CD8-positive, alpha-beta memory T cell (primary cell): ENCODE measurements at places on chromosomes 11 and 22.

GRCh38 chr11:11640152-11640551 is 18.3 kb upstream of the GALNT18 start:
- no peak for DNase-seq

- DNase-seq = no peak
These were observed 1.0 kb upstream of the SLC1A2 start for GRCh38 chr11:35420371-35420770.

DNA sequence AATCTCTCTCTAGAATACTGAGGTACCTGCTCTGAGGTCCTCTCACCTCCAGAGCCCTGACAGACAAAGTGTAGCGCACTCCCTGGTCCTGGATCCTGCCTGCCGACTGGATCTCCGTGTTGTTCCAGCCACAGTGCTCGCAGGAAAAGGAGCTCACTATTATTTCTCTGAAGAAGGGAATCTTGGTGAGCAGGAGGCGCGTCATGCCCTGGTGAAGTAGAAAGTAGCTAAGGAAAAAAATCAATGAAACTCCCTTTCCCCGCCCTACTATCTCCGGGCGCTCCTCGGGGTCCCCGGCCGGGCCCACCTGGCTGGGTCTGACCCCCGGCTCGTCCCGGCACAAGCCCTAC is 412 bp downstream of the ZPR1 start:
- DNase-seq = no peak

DNA sequence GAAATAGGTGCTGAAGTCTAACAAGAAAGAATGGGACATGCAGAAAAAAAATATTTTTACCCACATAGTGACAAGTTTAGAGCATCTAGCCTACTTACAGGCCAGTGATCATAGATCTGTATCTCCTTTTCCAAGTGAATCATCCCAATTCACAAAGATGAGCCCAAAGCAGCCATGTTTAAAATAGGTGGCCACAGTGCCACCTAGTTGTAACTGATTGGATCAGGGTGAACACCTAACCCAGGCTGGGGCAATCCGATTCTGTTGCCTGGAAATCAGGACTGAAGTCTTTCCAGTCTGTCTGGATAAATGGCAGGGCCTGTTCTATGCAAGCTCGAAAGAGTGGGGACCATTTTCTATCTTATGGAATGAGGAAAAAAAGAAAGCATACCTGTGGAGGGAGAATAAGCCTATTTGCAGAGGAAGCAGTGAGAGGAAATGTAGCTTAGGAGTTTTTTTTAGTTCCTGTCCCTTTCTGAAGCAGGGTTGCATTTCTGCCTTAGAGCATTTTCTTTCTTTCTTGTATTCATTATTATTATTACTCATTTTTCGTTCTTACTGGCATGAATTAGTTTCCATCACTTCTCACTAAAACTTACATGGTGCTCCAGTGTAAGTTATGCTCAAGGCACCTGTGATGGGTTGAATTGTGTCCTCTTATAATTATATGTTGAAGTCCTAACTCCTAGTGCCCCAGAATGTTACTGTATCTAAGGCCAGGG is 113.2 kb upstream of the RAG2 start:
- no peak for DNase-seq

DNA sequence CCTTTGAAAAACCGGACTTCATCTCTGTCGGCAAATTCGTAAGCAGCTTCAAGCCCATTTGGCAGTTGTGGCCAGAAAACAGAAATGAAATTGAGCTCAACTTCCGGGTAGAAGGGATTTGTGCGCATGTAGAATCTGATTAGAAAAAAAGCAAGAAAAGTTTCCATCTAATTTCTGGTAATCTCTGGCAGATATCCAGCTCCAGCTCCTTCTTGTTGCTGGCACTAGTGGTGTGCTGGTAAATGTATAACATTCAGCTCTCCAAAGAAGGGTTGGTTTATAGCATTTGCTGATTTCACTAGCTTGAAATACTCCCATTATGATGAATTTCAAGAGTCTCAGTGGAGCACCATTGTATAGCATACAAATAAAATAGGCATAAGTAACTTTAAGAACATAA is 5.4 kb downstream of the MMP1 start:
- no peak for DNase-seq

DNA sequence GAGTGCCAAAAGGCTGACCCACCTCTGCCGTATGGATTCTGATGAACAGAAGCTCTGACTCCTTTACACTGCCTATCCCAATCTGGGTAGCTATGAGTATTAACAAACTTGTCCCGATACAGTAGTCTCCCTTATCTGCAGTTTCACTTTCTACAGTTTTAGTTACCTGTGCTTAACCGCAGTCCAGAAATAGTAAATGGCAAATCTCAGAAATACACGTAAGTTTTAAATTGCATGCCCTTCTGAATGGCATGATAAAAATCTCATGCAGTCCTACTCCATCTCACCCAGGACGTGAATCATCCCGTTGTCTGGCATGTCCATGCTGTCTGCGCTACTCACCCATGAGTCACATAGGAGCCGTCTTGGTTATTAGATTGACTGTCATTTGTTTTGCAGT is 68.8 kb downstream of the SNX19 start:
- DNase-seq = no peak

DNA sequence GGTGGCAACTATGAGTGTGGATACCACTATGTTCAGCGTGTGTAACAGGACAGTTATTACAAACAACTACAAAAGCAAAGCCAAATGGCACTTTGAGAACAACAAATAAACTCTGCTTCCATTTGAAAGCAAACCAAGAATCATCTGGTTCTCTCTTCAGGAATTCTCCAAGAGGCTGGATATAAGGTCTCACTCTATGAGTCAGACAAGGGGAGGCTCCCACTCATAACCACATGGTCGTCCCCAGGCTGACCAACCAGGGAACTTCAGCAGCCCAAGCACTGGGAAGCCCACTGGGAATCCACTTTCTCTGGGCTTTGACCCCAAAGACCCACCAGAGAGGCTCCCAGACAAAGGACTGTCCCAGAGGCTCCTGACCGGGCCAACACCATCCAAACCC is 35.3 kb downstream of the DGCR2 start:
- DNase-seq = no peak

- DNase-seq = no peak
These were observed 10.0 kb upstream of the TREH start for GRCh38 chr11:118689503-118689851.

- peak; percentile 77 for DNase-seq
These were observed at the start of gene HTATIP2 for GRCh38 chr11:20363500-20364340. TSS of gene HTATIP2 (plus strand) at chr11:20363714. CDS start at chr11:20364238, 524 bp downstream.

DNA sequence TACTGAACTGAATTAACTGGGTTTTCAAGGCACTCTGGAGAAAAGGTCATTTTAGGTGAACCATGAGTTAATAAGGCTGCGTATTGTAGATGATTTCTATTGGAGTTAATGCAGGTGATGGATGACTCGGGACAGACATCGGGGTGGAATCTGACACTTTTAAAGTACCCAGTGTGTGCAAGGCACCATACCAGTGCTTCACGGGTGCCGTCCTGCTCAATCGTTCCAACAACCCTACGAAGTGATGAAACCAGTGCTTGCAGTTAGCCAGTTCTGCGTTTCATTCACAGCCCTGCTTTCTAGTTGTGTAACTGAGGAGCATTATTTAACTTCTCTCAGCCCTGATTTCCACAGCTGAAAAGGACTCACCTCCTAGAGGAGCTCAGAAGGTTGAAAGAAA is 216.5 kb downstream of the BARX2 start:
- DNase-seq = no peak

- no peak for DNase-seq
These were observed 814.0 kb downstream of the BRD1 start for GRCh38 chr22:49013707-49014106.

GRCh38 chr11:111514216-111515031 is at the start of gene HOATZ:
TSS of gene HOATZ (plus strand) at chr11:111514778. CDS start at chr11:111514785, 7 bp downstream.
- DNase-seq = no peak

- DNase-seq = no peak
These were observed 79.8 kb upstream of the NCAM1 start for GRCh38 chr11:112881461-112881860.

DNA sequence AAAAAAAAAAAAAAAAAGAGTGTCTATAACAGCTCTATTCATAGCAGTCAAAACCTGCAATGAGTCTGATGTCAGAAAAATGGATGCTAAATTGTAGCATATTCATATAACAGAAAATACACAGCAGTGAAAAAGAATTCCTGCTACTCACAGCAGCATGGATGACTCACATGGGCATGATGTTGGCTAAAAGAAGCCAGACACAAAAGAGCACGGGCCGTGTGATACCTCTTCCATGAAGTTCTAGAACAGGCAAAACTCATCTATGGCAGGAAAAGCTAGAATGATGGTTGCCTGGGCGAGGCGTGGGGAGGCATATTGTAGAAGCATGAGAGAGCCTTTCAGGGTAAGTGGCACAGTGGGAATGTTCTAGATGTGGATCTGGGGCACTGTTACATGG is 18.9 kb downstream of the PLAAT3 start:
- DNase-seq = no peak

DNA sequence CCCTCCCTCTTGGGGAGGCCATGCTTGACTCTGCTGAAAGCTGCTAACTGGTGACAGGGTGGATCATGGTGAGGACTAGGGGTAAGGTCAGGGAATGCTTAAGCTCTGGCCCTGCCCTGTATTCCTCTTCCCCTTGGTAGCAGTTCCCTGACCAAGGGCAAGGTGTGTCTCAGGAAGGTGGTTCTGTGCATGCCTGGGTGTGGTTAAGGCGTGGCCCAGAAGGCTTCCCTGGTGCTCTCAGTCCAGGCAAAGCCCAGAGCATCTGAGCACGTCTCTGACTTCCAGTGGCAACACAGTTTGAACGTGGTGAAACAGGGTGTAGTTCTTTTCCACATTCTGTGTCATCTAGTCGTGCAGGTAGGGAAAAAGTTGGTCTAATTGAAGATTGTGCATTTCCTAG is 53.1 kb upstream of the HORMAD2 start:
- DNase-seq = no peak

DNA sequence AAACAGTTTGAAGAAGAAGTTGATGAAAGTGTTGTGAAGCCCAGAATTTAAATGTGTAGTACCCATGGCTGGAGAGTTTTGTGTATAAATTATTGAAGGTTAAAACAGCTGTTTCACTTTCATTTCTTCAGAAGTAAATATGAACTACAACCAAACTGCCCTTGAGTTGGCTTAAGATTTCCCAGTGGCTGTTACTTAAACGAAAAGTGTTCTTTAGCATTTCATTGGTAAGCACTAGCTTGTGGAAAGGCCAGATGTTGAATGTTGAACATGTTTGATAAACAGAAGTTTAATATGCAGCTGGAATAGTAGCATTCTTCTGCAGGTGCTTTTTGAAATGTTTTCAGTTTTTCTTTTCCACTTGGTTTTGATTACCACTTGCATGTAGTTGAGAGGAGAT is 83.2 kb upstream of the TNRC6B start:
- DNase-seq = no peak

- DNase-seq = no peak
These were observed 1.0 kb downstream of the MOGAT2 start for GRCh38 chr11:75718419-75719339.

- peak; percentile 16 for DNase-seq
These were observed 10.5 kb downstream of the AASDHPPT start for GRCh38 chr11:106087815-106088435.

GRCh38 chr11:120172054-120172911 is 34.4 kb upstream of the TRIM29 start:
- DNase-seq = peak; percentile 7

DNA sequence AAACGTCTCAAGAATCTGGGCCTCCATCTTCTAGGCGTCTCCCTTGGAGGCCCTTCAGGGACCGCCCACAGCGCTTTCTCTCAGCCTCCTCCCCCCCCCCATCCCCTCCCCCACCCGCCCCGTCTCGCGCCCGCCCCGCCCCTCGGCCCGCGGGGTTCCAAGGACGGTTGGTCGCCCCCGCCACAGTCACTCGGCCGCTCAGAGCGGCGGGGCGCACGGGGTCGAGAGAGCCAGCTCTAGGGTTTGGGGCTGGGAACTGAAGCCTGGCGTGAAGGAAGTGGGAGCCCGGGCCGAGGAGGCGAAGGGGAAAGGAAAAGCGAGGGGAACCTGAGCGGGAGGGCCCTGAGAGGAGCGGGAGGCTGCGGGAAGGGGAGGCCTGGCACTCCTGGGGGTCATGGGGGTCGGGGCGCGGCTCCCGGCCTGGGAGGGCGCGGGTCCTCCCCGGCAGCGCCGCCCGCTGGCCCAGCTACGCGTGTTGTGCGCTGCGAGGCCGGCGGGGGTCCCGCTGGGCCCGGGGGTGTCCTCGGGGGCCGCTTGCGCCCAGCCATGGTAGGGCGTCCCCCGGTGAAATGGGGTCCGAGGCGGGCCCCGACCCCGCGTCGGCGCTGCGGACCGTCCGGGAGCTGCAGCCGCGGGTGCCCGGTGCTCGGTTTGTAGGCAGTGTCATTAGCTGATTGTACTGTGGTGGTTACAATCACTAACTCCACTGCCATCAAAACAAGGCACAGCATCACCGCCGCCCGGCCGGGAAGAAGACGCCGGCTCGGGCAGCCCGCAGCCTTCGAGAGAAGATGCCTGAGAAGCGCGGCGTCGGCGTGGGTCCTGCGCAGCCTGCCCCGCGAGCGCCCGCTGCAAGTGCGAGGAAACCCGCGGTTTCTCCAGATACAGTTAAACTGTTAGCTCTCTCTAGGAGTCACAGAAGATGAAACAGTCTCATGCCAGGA is at the start of gene BTG4:
Gene BTG4 (minus strand): TSS at position 91 of the 944 bp plus-strand sequence. CDS start 13,610 bp downstream, outside the sequence.
- DNase-seq = no peak

- DNase-seq = no peak
These were observed 69.1 kb downstream of the FCHSD2 start for GRCh38 chr11:73072935-73073481.

GRCh38 chr11:104817973-104818372 is 80.3 kb downstream of the CASP12 start:
- no peak for DNase-seq

DNA sequence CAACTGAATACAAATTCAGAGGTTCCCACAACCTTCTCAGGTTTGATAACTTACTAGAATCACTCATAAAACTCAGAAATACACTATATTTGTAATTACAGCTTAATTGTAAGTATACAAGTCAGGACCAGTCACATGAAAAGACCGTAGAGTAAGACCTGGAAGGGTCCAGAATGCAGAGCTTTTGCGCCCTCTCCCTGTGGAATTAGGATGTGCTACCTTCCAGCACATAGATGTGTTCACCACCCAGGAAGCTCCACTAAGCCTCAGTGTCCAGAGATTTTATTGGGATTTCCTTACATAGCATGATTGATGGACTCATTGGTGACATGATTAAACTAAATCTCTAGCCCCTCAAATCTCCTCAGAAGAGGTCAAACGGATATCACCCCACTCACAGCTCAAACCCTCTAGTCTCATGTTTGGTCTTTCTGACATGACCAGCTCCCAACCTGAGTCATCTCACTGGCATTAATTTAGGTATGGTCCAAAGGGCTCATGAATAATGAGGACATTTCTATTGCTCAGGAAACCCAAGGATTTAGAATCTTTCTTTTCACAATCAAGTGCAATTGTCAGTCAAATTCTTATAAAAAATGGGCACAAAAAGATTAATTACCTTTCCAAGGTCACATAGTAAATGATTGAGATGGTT is 77.2 kb upstream of the UBASH3B start:
- DNase-seq = no peak

GRCh38 chr11:45805305-45806071 is 539 bp downstream of the SLC35C1 start:
- no peak for DNase-seq

- DNase-seq = no peak
These were observed 38.8 kb downstream of the RNF141 start for GRCh38 chr11:10502065-10502680.
